Esophagus (tissue), 2 donors: ENCODE measurements at places on chromosomes 3 and 15. TPM values are rescaled to one million over a fixed set of nuclear protein-coding genes. Genes with fewer than 3 reads are reported as not detected.

The MYH15 gene
- 0.01 TPM for polyA plus RNA-seq

The ADGRG7 gene
- polyA plus RNA-seq: not detected

The GABRA5 gene
- 0.14 TPM for polyA plus RNA-seq

The CAND2 gene
- 0.84 TPM for polyA plus RNA-seq

The CPEB1 gene
- polyA plus RNA-seq: 0.41 TPM

The RBPMS2 gene
- polyA plus RNA-seq: 7.9 TPM

The ST3GAL6 gene
- polyA plus RNA-seq: 4.6 TPM

The RBP2 gene
- 0.43 TPM for polyA plus RNA-seq

The FMN1 gene
- 1.0 TPM for polyA plus RNA-seq

The CPN2 gene
- not detected for polyA plus RNA-seq

The SLC27A2 gene
- polyA plus RNA-seq: 2.0 TPM

The HTR3C gene
- polyA plus RNA-seq: not detected

The NPAP1 gene
- under 0.01 TPM for polyA plus RNA-seq

The LXN gene
- polyA plus RNA-seq: 10.5 TPM

The IL20RB gene
- polyA plus RNA-seq: 85.1 TPM

The ZCWPW2 gene
- 0.28 TPM for polyA plus RNA-seq

The LTK gene
- 0.31 TPM for polyA plus RNA-seq

The BCHE gene
- 4.4 TPM for polyA plus RNA-seq

The STOML1 gene
- polyA plus RNA-seq: 9.5 TPM

The TGM5 gene
- 12.9 TPM for polyA plus RNA-seq

The MAGEL2 gene
- 0.02 TPM for polyA plus RNA-seq

The KLHL6 gene
- 0.26 TPM for polyA plus RNA-seq

The UROC1 gene
- polyA plus RNA-seq: not detected

The CHCHD4 gene
- polyA plus RNA-seq: 14.9 TPM

The CLRN1 gene
- not detected for polyA plus RNA-seq

The NUSAP1 gene
- 28.0 TPM for polyA plus RNA-seq

The SLC22A14 gene
- 0.31 TPM for polyA plus RNA-seq
